ENCODE measurements at places on chromosomes 11 and 22. TPM values are rescaled to one million over a fixed set of nuclear protein-coding genes. Genes with fewer than 3 reads are reported as not detected.

The GALR3 gene
- not detected for total RNA-seq

The EPS8L2 gene
- total RNA-seq, result 1.8 TPM

The ZBTB16 gene
- total RNA-seq, result not detected

- no peak for DNase-seq
Observed at GRCh38 chr11:125274309-125274708, 109.8 kb downstream of the PKNOX2 start.

DNA sequence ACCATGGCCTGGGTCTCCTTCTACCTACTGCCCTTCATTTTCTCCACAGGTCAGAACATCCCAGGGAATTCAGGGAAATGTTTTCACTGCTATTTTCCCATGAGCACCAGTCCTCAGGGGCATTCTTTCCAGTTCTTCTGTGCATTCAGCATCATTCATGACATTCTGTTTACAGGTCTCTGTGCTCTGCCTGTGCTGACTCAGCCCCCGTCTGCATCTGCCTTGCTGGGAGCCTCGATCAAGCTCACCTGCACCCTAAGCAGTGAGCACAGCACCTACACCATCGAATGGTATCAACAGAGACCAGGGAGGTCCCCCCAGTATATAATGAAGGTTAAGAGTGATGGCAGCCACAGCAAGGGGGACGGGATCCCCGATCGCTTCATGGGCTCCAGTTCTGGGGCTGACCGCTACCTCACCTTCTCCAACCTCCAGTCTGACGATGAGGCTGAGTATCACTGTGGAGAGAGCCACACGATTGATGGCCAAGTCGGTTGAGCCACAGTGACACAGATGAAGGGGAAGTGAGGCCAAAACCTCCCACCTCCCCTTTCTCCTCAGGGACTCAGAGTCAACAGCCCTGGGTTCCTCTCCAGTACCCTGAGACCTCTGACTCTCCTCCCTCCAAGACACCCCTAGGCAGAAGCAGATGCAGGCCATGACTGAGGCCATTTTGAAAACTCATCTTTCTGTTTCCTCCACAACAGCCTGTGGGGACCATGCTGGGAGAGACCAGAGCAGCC lies 15.9 kb upstream of the IGLL5 start:
- DNase-seq, result no peak

GRCh38 chr22:26273011-26273675 lies 103.9 kb downstream of the SEZ6L start:
- DNase-seq, result no peak

GRCh38 chr11:133950874-133951326 lies 5.9 kb downstream of the IGSF9B start:
- DNase-seq, result peak; percentile 43
